ENCODE measurements at places on chromosomes 13 and 19.

- DNase-seq = no peak
Measured at GRCh38 chr19:45186509-45187334, 8.1 kb downstream of the BLOC1S3 start.

- no peak for DNase-seq
Measured at GRCh38 chr19:57599377-57599760, 316 bp upstream of the ZNF530 start.

DNA sequence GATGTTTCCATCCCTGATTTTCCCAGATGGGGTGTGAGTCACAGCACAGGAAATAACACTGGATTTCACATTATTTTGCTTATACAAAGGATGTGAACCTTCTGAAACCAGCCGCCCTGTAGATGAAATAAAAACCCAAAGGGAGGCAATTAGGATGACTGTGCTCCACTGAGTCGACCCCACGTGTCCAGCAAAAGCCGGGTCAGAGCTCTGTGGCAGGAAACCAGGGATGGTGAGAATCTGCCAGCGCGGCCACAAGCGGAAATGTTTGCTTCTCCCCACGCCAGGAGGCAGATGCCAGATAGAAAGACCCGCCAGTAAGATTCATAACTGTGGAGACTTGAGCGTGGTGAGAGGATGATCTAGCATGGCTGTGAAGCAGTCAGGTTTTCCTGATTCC is 764.4 kb downstream of the LIG4 start:
- no peak for DNase-seq

- DNase-seq = no peak
Measured at GRCh38 chr19:1668486-1669270, 16.3 kb upstream of the TCF3 start.

- no peak for DNase-seq
Measured at GRCh38 chr13:67791047-67791446, 560.9 kb upstream of the PCDH9 start.

- DNase-seq = no peak
Measured at GRCh38 chr19:55694241-55694655, 19.2 kb downstream of the EPN1 start.

DNA sequence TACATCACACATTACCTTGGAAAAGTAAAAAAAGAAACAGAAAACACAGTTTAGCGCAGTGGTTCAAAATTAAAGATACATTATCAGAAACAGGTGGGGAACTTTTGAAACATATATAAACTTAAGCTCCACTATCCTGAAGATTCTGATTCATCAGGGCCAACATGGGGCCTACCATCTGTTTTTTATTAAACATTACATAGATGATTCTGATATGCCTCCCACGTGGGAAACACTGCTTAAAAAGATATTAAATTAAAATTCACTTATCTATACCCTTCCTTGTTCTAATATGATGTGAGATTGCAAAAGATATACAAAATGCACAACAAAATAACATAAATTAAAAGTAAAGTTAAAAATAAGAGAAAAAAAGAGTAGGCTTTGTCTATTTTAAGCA is 125.0 kb downstream of the VWA8 start:
- no peak for DNase-seq

- DNase-seq = peak; percentile 95
Measured at GRCh38 chr19:58033741-58034476, at the start of gene ZSCAN1. Gene ZSCAN1 (plus strand): TSS chr19:58034025. CDS start chr19:58037837, 3,812 bp downstream.

- no peak for DNase-seq
Measured at GRCh38 chr19:402786-403185, 6.2 kb downstream of the C2CD4C start.

GRCh38 chr19:49566302-49566701 is 14.1 kb downstream of the NOSIP start:
- DNase-seq = no peak

GRCh38 chr19:28403690-28404089 is 809.3 kb downstream of the UQCRFS1 start:
- no peak for DNase-seq

- DNase-seq = no peak
Measured at GRCh38 chr19:46731584-46731983, 14.3 kb upstream of the FKRP start.

DNA sequence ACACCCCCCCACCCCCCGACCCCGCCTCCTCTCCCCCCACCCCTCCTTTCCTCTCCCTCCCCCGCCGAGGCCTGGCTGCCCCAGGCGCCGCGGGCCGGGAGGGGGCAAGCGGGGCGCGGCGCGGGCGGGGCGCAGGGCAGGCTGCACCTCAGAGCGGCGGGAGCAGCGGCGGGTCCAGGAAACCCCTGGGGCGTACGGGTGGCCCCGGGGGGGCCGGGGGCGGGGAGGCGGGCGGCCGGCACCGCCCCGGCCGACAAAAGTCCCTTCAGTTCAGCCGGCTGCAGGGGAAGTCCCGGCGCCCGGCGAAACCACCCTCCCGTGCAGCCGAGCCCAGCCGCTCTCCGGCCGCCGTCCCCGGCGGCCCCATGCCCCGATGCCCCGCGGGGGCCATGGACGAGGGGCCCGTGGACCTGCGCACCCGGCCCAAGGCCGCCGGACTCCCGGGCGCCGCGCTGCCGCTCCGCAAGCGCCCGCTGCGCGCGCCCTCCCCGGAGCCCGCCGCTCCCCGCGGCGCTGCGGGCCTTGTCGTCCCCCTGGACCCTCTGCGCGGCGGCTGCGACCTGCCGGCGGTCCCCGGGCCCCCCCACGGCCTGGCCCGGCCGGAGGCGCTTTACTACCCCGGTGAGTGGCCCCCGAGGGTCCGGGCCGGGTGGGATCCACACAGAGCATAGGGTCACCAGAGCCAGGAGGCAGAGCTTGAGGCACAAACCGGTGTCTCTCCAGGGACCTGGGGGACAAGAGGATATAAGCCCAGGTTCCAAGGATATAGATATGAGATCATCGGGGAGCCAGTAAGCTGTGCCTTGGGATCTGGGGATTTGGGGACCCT is at the start of gene BCL3:
TSS of gene BCL3 (plus strand) at position 283 of the 829 bp plus-strand sequence. CDS start at position 366, 83 bp downstream.
- DNase-seq = no peak

- DNase-seq = no peak
Measured at GRCh38 chr13:58906329-58907007, 1257.3 kb downstream of the DIAPH3 start.

DNA sequence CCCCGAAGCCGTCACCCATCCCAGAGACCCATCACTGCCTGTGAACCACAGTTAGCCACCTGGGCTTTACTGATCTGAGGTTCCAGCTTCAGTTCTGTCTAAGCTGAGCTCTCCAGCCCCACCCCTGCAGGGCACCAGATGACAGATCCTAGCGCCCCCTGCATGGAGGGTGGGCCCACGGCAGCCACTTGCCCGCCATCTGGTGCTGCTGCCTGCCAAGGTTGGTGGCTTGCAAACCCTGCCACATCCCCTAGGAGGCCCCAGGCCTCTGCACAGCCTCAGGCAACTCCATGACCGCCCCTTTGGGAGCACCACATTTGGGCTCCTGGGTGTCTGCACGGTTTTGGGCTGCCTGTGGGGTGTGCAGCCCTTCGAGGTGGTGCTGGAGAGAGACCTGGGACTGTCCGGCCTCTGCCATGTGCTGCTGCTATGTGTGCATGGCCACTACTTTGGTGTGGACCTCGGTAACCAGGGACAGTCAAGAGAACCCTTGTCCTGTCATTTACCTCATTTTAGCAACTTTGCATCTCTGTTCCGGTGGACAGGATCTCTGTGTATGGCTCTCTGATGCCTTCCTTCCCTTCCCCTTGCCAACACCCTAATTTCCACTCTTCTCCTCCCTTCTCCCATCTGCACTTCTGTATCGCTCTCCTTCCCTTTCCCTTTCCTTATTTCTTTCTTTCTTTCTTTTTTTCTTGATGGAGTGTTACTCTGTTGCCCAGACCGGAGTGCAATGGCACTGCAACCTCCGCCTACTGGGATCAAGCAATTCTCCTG is 17.4 kb upstream of the SDHAF1 start:
- DNase-seq = no peak

DNA sequence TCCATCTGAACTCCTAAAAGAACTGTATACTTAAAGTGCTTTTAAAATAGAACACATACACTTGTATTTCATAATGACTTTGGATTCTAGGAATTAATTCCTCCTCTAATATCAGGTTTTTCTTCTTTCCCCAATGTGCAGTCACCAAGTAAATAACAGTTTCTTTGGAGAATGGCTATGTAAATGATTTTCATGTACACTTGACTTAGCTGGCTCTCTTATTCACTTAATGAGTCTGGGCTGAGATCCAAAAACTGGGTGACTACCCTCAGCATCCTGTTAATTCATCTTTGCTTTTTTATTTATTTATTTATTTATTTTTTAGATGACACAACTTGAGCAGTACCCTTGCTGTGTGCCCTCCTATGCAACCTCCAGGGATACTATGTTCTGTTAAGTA is 1003.7 kb downstream of the SLITRK1 start:
- DNase-seq = no peak

GRCh38 chr19:12859546-12859945 is 21.2 kb downstream of the MAST1 start:
- DNase-seq = no peak

- no peak for DNase-seq
Measured at GRCh38 chr19:18297308-18297707, 15.9 kb upstream of the JUND start.

DNA sequence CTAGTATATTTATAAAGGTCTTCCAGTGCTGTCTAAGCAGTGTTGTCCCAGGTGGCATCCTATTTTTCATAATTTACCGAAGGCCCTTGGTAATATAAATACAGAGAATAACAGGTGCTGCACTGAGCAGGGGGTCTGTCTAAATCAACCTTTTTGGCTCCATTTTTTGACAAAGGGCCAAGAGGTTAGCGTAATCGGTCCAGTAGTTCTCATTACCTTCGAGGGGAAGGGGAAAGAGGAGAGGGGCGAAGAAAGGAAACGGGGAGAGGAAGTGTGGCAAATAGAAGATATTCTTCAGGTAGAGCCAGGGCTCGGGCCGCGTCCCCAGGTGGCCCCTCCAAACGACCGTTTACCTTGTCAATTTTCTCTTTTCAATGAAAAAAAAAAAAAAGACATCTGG is 749 bp upstream of the PAN3 start:
- no peak for DNase-seq

- no peak for DNase-seq
Measured at GRCh38 chr13:30308548-30308947, 1.2 kb upstream of the KATNAL1 start.

- no peak for DNase-seq
Measured at GRCh38 chr13:106774621-106775020, 206.7 kb upstream of the ARGLU1 start.

GRCh38 chr13:28394422-28394821 is 100.5 kb downstream of the FLT1 start:
- no peak for DNase-seq

GRCh38 chr19:38693380-38694223 is 46.2 kb downstream of the ACTN4 start:
- no peak for DNase-seq

DNA sequence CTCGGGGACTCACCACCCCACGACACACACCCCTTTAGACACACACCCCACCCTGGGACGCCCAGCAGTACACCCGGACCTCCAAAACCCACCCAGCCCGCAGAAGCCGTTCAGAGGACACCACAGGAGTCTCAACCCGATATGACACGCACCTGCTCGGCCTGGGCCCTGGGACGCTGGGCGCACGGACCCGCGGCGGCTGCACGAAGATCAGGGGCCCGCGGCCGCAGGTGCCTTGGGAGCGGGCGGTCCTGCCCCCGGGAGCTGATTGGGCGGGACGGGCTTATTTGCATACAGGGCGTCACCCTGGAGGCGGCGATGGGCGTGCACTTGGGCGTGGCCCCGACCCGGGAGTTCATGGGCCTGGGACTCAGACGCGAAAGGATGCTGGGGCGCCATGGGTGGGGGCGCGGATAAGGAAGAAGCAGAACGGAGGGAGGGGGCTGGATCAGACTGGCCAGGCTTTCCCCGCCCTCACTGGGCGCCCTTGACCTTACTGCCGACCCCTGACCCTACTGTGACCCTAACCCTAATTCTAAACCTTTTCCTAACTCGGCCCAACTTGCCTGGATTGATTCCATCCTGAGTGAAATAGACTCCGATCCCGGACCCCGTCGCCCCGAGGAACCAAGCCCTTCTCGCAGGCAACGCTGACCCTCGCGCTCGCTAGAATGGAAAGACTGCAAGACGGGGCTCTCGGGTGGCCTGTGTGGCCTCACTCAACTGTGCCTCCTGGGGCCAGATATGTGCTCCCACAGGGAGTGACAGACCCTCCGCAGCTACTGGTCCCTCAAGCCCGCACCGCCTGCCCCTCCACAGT is at the start of gene MEF2B:
TSS of gene MEF2B (minus strand) at position 211 of the 820 bp plus-strand sequence. CDS start 19,528 bp downstream, outside the sequence.
- no peak for DNase-seq

DNA sequence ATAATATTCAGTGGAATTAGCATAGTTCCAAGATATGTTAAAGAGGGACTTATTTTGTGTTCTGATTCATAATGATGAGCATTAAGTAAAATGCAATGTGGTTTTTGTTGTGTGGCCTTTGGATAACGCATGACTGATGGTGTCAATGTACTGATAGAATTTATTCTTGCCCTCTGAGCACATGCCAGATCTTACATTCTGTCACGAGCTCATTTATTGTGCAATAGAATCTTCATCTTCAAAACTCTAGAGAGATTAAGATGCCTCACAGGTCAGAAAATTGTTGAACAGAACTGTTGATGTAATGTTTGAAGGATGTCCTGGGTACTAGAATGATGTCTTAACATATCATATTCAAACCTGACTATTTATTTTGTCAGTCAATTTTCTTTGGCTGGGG is 148.0 kb upstream of the HTR2A start:
- no peak for DNase-seq

DNA sequence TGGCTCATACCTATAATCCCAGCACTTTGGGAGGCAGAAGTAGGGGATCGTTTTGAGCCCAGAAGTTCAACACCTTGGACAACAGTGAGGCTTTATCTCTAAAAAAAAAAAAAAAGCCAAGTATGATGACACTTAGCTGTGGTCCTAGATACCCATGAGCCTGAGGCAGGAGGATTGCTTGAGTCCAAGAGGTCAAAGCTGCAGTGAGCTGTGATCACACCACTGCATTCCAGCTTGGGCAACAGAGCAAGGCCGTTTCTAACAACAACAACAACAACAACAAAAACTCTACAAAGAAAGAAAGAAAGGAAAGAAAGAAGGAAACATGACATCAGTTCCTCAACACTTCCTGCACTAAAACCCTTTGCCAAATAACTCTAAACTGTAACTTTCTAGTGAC is 265.1 kb upstream of the DACH1 start:
- DNase-seq = no peak

DNA sequence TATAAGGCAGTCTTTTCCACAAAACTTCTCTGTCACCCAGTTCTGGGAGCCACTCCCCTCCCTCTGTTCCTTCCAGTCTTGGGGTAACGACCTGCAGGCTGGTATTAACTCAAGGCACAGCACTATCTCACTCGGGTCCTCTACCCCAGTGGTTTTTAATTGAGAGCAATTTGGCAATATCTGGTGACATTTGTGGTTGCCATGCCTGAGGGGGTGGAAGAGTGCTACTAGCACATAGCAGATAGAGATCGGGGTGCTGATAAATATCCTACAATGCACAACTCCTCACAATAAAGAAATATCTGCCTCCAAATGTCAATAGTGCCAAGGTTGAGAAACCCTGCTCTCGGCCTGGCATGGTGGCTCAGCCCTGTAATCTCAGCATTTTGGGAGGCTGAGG is 117.7 kb upstream of the ABCC4 start:
- no peak for DNase-seq

DNA sequence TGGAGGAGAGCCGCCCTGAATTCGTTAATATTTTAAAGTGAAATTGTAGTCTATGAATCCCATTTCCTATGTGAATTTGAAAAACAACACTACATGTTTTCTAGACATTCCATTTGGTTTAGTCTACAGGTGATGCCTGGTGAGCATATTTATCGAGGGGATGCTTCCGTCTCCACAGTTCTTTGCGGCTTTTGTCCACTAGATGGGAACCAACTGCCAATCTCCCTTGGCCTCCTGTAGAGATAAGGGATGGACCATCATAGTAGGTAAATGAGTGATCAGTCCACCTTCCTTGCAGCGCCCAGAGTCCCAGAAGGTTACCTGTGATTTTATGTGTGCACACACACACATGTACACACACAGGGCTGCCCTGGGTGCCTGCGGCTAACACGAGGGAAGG is 289.8 kb upstream of the SOX21 start:
- no peak for DNase-seq

Measured in anterior cingulate cortex (tissue), 58 donors.